Memory B cell (primary cell): ENCODE measurements at places on chromosomes 16 and 17.
A peak's percentile ranks its signal among the peaks of the same experiment; 100 is the strongest.

GRCh38 chr16:9567666-9568065 lies 476.2 kb downstream of the HAPSTR1 start:
- DNase-seq = no peak

- no peak for DNase-seq
These were observed 31.6 kb upstream of the ERN1 start for GRCh38 chr17:64161380-64162176.

- DNase-seq = no peak
These were observed 51.5 kb downstream of the TENT4B start for GRCh38 chr16:50204453-50205108.

DNA sequence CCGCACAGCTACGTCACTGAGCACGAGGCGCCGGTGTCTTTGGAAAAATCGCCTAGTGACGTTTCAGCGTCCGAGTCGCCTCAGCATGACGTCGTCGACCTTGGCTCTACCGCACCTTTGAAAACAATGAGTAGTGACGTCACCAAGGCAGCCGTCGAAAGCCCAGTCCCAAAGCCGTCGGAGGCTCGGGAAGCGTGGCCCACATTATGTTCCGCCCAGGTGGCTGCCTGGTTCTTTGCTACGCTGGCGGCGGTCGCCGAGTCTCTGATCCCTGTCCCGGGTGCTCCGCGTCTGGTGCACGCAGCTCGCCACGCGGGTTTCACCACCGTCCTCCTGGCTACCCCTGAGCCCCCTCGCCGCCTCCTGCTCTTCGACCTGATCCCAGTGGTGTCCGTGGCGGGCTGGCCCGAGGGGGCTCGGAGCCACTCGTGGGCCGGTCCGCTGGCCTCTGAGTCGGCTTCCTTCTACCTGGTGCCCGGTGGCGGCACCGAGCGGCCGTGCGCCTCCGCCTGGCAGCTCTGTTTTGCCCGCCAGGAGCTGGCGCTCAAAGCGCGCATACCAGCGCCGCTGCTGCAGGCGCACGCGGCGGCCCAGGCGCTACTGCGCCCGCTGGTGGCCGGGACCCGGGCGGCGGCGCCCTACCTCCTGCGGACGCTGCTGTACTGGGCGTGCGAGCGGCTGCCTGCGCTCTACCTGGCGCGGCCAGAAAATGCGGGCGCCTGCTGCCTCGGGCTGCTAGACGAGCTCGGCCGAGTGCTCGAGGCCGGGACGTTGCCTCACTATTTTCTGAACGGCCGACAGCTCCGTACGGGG lies 1.5 kb downstream of the TMEM102 start:
- DNase-seq = peak; percentile 79

GRCh38 chr16:51569203-51569931 lies 418.3 kb upstream of the SALL1 start:
- no peak for DNase-seq

- no peak for DNase-seq
These were observed 27.2 kb upstream of the IRX3 start for GRCh38 chr16:54313789-54314188.

DNA sequence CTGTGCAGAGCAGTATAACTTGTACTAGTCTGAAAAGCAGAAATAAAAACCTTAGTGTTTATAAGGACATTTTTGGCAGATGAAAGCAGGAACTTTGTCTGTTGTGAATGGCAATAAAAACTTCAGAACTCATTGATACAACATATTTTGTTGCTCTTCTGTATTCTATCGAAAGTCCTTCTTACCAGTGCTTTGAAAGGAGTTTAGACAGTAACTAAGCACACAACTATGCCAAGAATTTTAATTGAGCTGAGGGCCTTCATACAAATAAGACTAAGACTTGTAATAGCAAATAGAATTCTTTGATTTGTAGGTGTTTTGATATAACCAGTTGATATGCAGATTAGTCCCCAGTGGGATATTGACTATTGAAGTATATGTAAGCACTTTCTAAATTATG lies 308.4 kb downstream of the ZFHX3 start:
- no peak for DNase-seq

DNA sequence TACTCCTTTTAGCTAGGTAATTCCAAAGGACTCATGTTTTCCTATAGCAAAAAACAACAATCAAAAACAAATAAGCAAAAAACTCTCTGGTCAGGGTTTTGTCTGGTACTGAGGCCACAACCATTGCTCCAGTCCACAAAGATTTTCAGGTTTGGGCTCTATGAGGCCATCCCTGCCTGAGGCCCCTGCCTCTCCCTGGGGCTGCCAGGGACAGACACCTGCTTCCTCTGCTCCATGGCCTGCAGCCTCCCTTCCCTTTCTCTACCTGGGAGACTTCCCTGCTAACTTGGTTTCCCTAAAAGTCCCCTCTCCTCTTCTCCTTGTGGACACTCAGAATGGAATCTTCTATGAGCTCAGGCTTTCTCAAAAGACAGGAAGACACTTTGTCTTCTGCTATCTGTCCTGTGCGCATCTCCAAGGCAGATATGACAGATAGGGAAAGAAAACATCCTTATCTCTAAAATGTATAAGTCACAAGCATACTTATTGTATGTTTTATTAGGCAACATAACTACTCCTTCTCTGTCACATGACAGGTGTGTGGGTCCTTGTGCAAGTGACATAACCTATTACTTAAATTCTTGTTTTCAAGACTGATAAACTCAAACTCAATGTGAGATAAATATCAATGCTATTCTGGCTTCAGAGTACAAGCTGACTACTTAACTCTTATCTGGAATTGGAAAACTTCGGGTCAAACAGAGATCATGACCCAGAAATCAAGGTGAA lies 1.2 kb upstream of the ZDHHC1 start:
- DNase-seq = no peak

DNA sequence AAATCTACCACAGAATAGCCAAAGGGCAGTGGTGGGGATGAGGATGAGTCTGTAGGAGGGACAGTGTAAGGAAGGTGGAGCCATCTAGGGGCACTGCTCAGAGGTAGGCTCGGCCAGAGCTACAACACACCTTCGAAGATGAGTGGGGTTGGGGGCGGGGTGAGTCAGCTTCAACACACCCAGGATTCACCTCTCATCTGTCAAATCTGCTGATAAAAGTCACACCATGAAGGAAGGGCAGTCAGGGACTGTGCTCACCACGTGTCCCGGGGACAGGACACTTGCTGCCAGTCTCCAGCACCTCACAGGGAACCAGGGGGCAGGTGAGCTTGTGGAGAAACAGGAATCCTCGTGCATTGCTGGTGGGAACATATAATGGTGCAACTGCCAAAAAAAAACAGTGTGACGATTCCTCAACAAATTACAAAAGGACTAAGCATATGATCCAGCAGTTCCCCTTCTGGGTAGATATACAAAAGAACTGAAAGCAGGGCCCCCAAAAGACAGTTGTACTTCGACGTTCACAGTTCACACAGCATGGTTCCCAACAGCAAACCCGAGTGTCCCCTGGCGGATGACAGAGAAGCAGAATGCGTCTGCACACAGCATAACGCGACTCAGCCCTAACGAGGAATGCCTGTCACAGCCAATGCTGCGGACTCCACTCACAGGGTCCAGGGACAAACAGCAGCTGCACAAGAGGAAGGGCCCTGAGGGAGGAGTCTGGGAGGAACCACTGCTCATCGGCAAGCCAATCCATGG lies 133.1 kb downstream of the ANKRD11 start:
- no peak for DNase-seq

DNA sequence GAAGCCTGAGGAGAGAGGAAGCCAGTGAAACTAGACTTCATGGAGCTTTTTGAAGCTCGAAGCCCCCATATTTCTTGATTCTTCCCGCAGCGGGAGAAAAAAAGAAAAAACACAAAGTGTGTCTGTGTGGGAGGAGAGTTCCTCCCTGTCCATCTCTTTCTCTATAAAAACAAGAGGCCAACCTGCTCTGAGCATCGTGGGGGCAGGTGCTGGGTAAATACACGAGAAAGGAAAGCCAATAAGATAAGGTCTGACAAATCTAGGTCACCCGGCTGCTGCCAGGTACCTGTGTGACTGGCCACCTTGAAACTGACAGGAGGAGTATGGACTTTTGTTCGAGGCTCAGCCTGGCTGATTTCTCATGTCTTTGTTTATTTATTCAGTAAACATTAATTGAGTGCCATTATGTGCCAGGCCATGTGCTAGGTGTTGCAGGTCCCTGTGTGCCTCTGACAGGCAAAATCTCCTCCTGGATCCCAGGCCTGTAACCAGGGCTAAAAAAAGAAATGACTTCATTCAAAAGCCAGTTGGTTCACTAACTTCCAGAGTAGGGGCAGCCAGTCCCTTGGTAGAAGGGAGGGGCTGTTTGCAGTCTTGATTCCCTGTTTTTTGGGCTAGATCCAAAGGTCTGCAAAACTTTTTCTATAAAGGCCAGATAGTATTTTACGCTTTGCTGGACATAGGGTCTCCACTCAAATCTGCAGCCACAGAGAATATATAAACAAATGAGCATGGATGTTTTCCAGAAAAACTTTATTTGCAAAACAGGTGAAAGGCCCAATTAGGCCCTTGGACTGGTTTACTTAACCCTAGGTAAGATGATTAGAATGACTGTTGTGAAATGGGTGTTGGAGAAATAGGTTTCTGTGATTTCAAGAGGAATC lies 35.6 kb downstream of the YPEL2 start:
- no peak for DNase-seq

GRCh38 chr17:44241106-44241624 lies 21.7 kb upstream of the UBTF start:
- no peak for DNase-seq

DNA sequence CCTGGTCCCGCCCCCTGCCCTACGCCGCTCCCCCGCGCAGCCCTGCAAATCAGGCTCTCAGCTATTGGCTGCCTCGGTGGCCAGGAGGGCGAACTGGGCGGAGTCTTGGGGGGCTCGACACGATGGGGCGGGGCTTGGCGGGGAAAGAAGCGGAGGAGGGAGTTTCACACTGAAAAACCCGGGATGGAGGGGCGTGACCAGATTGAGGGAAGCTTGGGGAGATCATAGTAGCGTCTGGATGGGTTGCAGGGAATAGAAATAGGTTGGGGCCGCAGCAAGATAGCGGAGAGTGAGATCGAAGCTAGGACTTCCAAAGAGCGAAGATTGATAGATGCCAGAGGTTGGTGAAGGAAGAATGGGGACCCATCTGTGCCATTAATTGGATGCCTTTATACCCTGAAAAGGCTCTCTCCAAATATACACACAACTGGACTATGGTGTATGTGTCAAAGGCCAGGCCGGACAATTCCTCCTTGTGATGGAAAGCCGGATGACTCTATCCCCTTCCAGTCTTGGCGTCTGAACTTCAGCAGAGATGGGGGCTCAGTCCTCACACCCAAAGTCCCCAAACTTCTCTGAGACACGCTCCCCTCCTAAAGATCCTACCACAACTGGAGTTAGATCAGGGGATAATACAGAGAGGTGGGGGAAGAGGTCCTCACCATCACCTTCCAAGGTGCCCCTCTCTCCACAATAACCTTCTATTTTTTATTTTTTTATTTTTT lies 376 bp upstream of the STAC2 start:
- no peak for DNase-seq

- no peak for DNase-seq
These were observed 15.6 kb downstream of the HIGD1B start for GRCh38 chr17:44863061-44863918.

- DNase-seq = no peak
These were observed 14.8 kb upstream of the PLK1 start for GRCh38 chr16:23663918-23664317.

GRCh38 chr17:75205793-75206163 lies 299 bp downstream of the NUP85 start:
- DNase-seq = no peak

DNA sequence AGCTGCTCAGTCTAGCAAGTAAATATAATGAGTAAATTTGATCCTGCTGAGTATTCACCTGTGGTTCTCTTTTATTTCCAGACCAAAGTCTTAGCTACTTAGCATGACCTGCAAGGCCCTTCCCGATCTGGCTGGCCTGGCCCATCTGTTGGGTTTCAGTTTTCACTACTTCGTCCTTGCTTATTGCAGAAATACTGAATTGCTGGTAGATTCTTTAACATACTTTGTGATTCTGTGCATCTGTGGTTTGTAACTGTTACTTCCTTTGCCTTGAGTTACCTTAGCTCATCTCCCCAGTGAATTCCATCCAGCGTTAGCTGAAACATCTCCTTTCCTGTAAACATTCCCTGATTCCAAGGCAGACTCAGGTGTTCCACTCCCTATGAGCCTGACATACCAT lies 131.1 kb downstream of the PHKB start:
- DNase-seq = no peak

- no peak for DNase-seq
These were observed 4.3 kb upstream of the C16orf95 start for GRCh38 chr16:87321336-87322107.

- no peak for DNase-seq
These were observed 190.8 kb downstream of the SLC39A11 start for GRCh38 chr17:72901657-72902056.

DNA sequence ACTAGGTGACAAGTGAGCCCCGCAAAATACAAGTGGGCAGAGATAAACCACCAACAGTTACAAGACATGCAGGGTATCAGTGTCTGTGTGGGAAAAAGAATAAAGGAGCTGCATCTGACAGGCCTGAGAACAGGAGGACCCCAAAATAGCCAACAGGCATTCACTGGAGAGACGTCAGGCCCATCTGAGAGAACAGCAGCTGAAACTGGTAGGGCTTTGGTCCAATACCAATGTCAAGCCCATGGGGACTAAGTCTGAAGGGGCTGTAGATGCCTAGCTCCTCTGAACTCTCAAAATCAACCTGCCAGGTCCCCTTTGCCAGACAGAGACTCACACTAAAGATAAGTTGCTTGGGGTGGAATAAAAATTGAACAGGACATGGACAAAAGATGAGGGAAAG lies 30.5 kb upstream of the TANC2 start:
- no peak for DNase-seq

DNA sequence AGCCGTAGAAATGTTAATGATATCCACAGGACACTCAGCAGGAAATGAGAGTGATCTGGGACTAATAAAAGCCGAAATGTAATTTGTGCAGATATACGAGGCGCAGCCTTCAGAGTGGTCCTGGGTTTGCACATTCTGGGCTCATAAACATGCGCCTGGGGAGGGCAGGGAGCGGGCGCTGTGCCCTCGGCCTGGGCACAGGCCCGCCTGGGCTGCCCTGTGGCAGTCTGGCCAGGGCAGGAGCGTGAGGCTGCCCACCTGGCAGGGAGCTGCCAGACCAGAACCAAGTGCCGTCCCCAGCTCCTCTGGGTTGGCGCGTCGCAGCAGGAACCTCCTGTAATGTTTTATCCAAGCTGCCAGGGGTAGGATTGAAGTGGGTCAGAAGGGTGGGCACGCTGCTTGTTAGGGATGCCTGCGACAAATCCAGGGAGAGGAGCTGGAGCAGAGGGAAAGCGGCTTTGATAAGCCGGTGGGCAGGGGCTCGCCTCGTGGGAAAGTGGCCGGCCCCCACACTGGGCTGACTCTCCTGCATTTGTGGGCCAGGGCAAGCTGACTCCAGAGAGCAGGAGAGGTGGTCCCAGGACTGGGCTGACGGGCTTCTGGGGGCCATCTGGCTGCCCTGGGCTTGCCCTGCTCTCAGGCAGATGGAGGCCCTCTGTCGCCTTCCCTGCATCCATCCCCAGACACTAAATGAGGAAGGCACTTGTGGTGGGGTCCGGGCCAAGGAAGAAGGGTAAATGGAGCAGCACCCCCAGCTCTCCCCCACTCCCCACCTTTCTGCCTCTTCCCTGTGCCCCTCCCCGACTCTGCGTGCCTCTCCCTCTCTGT lies 45.9 kb downstream of the SREBF1 start:
- DNase-seq = no peak
